ENCODE measurements at places on chromosomes 4 and X. TPM values are rescaled to one million over a fixed set of nuclear protein-coding genes. Genes with fewer than 3 reads are reported as not detected.
A peak's percentile ranks its signal among the peaks of the same experiment; 100 is the strongest.

The STATH gene
- not detected for total RNA-seq

The STAP1 gene
- total RNA-seq = 0.49 TPM

The GRID2 gene
- total RNA-seq = 0.09 TPM

The AFM gene
- total RNA-seq = 0.09 TPM

The GAGE12J gene
- total RNA-seq = not detected

DNA sequence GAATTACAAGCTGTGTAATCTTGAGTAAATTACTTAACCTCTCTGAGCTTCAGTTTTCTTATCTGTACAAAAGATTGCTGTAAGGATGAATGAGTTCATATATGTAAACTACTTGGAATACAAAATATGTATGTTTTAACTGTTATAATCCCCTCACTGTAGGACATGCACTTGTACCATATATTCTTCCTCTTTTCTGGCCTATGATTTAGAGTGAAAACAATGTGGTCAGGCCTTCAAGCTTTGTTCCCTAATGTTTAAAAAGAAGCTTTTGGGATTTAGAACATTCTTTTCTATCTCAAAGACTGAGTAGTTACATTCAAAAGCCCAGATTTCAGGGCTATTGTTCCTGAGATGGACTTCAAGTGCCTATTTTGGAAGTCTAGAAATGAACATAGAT is 26.7 kb upstream of the GPRIN3 start:
- no peaks in the 10 kb centered on the region for H3K4me1 ChIP-seq
- no peak overlapping the region for H3K4me3 ChIP-seq
- H3K36me3 ChIP-seq = no peaks in the 10 kb centered on the region
- no peaks in the 10 kb centered on the region for H3K27me3 ChIP-seq

DNA sequence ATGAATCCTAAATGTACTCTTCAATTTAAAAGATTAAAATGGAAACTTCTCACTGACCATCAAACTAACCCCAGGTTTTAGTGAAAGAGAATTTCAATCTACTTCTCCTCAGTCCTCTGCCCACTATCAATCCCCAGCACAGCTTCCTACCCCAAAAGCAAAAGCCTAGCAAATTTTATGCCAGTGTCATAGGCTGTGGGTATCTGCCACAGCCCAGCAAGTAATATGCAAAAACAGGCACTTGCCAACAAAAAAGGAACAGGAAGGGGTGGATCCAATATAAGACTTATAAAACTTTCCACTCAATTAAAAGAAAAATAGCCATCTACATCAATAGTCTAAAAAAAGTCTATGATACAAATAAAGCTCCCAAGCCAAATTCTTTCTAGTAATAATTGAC is 22.3 kb downstream of the CAMK2D start:
- peak overlapping the region; percentile 21 for H3K27ac ChIP-seq
- H3K36me3 ChIP-seq = no peaks in the 10 kb centered on the region
- H3K27me3 ChIP-seq = no peaks in the 10 kb centered on the region
- no peak for DNase-seq
- H3K4me3 ChIP-seq = no peak overlapping the region
- H3K4me1 ChIP-seq = no peaks in the 10 kb centered on the region

GRCh38 chrX:74514384-74514783 is 93.1 kb downstream of the SLC16A2 start:
- H3K27ac ChIP-seq = no peak overlapping the region
- H3K4me3 ChIP-seq = no peak overlapping the region
- no peaks in the 10 kb centered on the region for H3K36me3 ChIP-seq
- DNase-seq = no peak

DNA sequence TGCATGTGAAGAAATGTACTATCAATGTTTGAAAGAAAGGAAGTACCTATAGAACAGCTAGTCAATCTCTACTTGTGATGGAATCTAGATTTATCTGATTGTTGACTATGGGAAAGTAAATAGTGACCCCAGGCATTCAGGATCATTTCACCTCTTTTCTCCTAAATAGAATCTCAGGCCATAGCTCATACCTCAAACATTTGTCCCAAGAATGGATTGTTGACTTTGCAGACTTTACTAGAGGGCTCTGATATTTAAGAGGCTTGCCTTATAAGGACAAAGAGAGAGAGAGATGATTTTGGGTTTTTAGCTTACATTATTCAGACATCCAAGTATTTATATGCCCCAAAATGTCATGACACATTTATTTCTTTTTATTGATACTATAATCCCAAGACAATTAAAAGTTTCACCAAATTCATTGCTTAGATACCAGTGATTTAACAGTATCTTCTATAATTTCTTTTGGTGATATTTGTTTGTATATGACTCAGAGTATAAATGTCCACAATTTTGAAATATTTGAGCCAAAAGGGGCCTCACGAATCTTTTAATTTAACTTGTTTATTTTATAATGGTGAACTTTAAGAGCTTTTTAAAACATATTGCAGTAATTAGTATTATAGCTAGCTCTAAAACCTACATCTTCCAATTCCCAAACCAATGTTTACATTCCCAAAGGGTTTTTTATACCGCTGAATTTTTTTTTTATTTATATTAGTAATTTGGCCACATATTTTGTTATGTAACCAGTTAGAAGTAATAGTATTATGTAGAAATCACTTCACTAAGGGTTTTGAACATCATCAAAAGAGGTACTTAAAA is 614.1 kb downstream of the PCDH7 start:
- no peak overlapping the region for H3K27ac ChIP-seq
- no peaks in the 10 kb centered on the region for H3K36me3 ChIP-seq
- no peak overlapping the region for H3K4me3 ChIP-seq
- no peak for DNase-seq

DNA sequence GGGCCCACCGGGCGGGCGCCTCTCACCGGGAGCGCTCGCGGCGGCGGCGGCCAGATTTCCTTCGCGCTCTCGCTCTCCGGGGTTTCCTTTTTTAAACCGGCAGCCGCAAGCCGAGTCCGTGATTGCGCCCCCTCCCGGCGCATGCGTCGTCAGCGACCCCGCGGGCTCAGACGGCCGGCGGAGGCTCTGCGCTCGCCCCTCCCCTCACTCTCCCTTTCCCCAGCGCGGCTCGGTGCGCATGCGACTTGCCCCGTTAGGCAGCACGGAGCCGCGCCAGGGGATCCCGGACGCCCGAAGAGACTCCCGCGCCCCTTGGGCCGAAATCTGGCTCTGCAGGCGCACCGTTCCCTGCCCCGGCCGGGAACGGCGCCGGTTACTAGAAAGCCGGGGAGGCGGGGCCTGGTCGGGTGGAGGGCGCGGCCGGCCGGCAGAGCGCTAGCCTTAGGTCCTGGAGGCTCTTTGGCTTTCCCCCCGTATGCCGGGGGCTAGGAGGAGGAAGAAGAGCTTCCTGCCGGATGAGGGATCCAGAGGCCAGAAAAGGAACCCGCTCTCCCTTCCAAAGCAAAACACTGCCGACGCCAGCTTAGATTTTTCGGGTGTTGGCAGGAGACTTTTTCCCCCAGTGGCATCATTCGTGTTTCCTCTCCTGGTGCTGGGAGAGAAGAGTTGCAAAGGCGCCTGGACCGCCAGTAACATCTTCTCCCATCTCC is at the start of gene CLOCK:
TSS of gene CLOCK (minus strand) at position 154 of the 710 bp plus-strand sequence. CDS start 64,124 bp downstream, outside the sequence.
- no peaks in the 10 kb centered on the region for H3K36me3 ChIP-seq
- no peaks in the 10 kb centered on the region for H3K27me3 ChIP-seq

DNA sequence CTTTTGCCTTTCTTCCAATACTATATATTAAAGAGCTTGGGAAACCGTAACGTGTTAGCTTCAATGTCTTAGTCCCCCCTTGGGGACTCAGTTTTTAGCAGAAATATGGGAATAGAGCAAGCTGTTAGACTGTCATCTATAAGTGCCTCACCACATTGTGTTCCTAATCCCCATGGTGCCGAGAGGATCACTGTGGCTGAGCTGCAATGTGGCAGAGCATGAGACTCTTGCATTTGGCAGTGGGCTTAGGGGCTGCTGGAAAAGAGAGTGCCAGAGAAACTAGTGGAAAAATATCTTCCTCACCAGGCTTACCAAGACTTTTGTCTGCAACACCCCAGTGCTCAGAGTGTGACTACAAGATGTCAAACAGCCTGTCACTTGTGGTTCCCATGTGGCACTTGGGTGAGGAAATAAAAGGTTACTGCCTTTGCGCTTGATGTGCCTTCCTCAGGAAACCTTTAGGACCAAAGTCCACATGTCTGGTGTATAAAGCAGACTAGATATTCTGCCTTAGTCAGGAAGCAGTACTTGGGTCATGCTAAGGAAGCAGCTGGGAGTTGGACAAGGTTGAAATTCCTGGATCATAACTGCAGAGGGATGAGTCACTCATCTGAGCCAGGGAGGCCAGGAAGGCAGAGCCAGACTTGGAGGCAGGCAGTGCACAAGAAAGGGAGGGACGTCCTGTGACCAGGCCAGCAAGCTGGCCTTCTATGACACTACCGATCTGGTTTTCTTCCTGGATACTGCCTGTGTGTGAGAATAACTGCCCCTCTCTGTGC is 9.7 kb upstream of the MAGEA4 start:
- H3K27ac ChIP-seq = no peak overlapping the region
- no peak overlapping the region for H3K4me3 ChIP-seq
- no peaks in the 10 kb centered on the region for H3K36me3 ChIP-seq
- peak; percentile 25 for DNase-seq
- no peaks in the 10 kb centered on the region for H3K27me3 ChIP-seq

DNA sequence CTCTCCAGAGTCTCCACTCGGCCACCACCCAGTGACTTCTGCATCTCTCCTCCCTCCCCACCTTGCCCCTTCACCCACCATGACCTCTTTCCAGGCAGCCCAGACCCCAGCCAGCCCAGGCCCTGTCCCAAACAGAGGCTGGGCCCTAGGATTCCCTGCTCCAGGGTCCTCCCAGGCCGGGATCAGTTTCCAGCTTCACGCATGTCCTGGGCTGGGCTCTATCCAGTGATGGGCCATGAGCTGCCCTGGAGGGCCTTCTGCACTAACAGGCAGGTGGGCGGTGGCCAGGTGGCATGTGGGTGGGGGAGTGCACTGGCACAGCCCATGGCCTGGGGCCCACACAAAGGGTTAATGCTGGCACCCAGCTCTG is 20.4 kb upstream of the ADD1 start:
- no peak overlapping the region for H3K4me3 ChIP-seq
- peaks cover 14% of the 10 kb centered on the region for H3K36me3 ChIP-seq
- H3K4me1 ChIP-seq = peaks cover 8% of the 10 kb centered on the region
- no peaks in the 10 kb centered on the region for H3K27me3 ChIP-seq

DNA sequence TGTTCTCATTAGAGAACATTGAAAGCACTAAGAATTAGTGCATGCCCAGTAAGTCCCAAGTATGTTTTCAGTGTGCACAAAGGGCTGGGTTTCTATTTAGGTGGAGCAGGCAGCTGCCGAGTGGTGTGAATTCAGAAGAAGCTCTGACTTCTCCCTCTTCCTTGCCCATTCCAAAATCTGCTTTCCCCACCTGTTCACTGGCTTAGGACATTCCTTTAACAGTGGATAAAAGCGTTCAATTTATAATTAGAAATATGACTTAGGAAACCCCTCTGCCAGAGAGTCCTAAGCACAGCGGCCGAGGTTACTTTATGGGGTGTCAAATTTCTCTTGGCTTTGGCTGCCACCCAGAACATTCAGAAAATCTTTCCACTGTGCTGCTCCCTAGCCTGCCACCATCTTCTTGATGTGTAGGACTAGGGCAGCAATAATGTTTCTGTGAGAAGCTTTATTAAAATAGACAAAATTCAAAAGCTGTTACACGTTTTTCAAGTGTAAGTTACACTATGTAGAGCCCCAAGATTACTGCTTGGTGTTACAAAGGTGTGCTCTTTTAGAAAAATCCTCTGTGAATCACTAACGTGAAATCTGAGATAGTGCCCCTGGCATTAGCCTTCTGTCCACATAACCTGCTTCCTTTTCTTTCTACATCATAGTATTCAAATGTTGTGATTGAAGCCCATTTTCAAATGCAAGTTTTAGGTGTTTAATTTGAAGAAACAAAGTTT is 191.6 kb upstream of the ANKRD50 start:
- H3K27me3 ChIP-seq = no peaks in the 10 kb centered on the region
- no peaks in the 10 kb centered on the region for H3K4me1 ChIP-seq
- peak overlapping the region; percentile 60 for H3K27ac ChIP-seq
- no peak overlapping the region for H3K4me3 ChIP-seq

GRCh38 chr4:169665046-169665737 is 44.8 kb downstream of the CLCN3 start:
- peaks cover 2% of the 10 kb centered on the region for H3K4me1 ChIP-seq
- H3K36me3 ChIP-seq = no peaks in the 10 kb centered on the region
- no peaks in the 10 kb centered on the region for H3K27me3 ChIP-seq

DNA sequence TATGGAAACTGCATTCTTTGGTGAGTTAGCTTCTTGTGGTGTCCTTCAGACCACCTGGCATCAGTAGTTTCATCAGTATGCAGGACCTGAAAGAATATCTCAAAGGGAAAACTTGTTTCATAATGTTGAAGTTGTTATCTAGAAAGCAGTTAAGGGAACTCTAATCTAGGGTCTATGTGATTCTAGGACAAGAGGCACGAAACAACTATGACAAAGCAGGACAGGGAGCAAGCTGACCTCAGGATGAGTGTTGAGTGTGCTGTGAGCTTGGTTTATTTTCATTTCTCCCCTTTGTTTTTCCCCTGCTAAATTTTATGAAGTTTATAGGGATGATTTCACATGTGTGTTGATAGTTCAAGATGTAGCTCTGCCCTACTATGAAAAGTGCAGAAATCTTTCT is 65.7 kb downstream of the MXRA5 start:
- H3K4me1 ChIP-seq = no peaks in the 10 kb centered on the region
- DNase-seq = no peak
- H3K36me3 ChIP-seq = no peaks in the 10 kb centered on the region

- no peaks in the 10 kb centered on the region for H3K4me1 ChIP-seq
- no peaks in the 10 kb centered on the region for H3K27me3 ChIP-seq
- H3K4me3 ChIP-seq = no peak overlapping the region
- H3K27ac ChIP-seq = no peak overlapping the region
These were observed 17.8 kb downstream of the IDS start for GRCh38 chrX:149487292-149487691.

GRCh38 chr4:165152527-165152926 is 39.9 kb upstream of the TMEM192 start:
- no peaks in the 10 kb centered on the region for H3K4me1 ChIP-seq
- H3K27me3 ChIP-seq = no peaks in the 10 kb centered on the region
- H3K36me3 ChIP-seq = no peaks in the 10 kb centered on the region
- DNase-seq = peak; percentile 88

DNA sequence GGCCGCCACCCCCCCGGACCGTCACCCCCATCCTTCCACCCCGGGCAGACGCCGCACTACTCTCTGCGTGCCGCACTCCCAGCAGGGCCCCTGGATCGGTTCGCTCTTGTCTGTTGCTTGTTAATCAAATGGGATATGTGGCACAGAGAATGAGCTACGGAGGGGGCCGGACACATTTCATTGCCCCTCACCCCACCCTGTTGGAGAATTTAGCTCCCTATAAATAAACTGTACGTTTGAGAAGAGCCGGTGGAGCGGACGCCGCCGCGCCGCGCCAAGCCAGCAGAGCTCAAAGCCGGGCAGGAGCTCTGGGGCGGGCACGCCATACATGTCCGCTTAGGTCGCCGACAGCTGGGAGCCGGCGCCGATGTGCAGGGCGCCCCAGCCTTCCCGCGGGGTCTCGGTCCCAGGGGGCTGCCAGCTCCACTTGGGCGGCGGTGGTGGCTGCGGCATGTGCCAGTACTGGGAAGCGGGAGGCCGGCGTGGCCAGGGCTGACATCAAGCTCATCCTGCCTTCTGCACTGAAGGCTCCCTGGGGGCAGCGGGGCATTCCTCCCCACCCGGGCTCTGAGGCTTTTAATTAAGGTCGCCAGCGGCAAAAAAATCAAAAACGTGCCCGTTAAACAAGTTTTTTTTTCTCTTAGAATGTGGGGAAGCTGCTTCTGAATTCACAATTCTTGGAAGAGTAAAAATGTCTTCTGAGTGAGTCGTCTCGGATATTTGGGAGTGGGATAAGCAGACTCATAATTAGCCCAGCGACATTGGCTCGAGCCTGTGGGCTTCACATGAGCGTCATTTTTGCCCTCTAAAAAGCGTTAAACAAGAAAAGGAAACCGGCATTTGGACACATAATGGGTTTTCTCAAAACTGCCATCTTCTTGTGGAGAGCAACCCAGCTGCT is 1.1 kb upstream of the PCDH19 start:
- H3K27ac ChIP-seq = no peak overlapping the region
- H3K4me3 ChIP-seq = no peak overlapping the region
